Anterior cingulate cortex (tissue), 58 donors: ENCODE measurements at places on chromosomes 4 and X.

DNA sequence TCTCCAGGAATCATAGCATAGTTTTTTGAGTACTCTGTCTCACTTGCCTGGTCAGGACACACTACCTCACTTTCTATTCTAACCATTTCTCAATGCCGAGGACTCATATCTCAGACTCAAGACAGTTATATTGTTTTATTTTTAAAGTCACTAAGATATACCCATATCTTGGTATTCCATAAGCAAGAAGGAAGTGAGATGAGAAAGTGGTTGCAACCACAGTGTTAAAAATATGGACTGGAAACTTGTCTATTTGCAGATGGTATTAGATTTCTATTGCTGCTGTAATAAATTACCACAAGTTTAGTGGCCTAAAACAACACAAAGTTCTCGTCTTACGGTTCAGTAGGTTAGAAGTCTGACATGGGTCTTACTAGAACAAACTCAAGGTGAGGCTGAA, 344.8 kb upstream of the MAGEB2 start:
- no peak for DNase-seq

DNA sequence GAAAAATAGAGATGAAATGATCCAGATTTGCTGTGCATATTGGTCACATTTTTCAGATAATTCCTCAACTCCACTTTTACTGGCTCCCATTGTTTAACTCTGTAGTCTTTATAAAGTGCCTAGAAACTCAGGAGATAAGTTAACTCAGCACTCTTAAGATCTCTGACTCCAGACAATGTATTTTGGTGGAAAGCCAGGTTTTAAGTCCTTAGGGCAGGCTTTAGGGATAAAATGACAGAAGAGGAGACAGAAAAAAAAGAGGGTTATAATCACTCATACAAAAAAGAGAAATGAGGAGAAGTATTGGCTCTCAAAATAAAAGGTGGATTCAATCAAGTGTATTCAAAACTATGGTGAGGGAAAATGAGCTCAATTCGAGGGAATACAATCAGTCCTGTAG, 674.8 kb upstream of the INTU start:
- DNase-seq: no peak

DNA sequence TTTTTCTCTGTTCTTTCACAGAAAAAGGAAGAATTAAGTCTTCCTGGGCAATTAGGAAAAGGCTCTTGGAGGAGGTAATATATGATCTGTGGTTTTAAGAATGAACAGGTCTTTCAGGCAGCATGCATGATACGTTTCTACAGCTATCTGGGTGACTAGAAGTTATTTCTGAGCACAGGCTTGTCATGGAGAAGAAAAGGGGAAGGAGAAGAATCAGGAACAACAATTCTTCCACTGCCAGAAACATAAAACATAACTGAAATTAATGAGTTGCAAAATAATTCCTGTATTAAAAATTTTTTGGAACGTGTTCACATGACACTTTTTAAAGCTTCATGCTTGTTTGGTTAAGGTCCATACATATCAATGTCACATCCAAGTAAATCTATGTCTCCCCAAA, 17.7 kb upstream of the STIM2 start:
- DNase-seq: no peak

GRCh38 chr4:92996533-92996932, 692.8 kb downstream of the GRID2 start:
- no peak for DNase-seq

GRCh38 chr4:98996765-98997068, 1.2 kb downstream of the METAP1 start:
- DNase-seq: no peak
